Left forelimb (tissue), 1 donor: ENCODE measurements at places on chromosomes 2 and 18.

GRCh38 chr2:233928594-233929351 lies 11.6 kb downstream of the TRPM8 start:
- DNase-seq, result no peak

GRCh38 chr2:102137138-102137537 lies 5.4 kb upstream of the IL1R1 start:
- DNase-seq, result no peak

DNA sequence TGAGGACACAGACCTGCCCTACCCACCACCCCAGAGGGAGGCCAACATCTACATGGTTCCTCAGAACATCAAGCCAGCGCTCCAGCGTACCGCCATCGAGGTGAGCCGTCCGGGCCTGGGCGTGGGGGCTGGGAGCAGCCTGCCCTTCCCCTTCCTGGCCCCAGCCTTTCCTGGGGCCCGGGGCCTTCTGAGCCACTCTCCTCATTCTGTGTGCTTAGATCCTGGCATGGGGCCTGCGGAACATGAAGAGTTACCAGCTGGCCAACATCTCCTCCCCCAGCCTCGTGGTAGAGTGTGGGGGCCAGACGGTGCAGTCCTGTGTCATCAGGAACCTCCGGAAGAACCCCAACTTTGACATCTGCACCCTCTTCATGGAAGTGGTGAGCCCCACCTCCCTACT lies 157.9 kb downstream of the DYSF start:
- peak; percentile 61 for DNase-seq

GRCh38 chr2:46216213-46216612 lies 81.0 kb upstream of the EPAS1 start:
- no peak for DNase-seq

DNA sequence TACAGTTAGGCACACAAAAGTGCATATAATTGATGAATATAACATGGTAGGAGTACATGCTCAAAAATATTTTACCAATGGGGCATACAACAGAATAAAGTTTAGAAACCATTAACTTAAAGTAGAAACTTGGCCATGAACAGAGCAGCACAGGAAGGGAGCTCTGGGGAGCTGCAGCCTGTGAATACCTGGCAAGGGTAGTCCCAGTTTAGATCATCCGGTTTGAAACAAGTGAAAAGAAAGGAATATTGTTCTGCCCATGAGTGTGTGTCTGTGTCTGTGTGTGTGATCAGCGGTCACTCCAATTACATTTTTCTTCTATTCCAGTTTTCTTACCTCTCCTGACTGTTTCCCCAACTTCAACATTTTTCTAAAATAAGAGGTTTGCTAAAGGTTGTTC lies 233.0 kb downstream of the ALK start:
- DNase-seq, result no peak

GRCh38 chr2:232588680-232589585 lies 38.4 kb downstream of the EIF4E2 start:
- peak; percentile 72 for DNase-seq

GRCh38 chr18:4276953-4277585 lies 178.0 kb downstream of the DLGAP1 start:
- DNase-seq, result no peak

DNA sequence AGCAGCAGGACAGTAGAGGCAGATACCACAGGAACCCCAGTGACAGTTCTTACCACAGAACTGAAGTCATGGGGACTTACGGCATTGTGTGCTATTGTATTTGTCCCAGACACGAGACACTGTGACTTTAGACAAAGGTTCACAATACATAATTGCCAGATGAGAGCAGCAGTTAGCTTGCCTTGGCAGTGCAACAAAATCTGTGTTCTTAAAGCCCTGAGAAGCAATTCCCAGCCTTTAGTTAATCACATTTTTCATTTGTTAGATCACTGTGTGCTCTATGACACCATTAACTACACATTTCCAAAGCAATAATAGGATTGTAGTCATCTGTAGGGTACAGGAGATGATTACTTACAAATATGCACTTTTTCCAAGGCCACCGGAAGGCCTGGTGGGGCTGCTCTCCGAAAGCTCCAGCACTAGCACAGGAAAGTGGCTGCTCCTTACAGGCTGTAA lies 97.5 kb upstream of the LDLRAD4 start:
- no peak for DNase-seq

DNA sequence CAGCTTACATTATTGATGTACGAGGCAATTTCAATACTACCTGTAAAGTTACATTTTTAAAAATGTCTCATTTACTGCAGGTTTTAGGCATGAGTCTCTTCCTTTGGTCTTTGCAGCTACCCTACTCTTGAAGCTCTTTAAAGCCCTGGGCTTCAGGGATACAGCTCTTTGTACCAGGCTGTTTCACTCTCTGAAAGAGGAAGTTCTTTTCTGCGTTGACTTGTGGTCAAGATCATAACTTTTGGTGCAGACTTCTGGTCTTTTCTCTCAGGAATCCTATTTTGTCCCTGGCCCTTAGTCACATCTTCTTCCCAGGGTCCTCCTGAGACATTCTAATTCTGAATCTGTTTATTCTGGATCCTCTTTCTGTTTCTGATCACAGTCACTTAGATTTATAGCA lies 16.6 kb upstream of the HRH4 start:
- DNase-seq, result no peak

- DNase-seq, result no peak
Measured at GRCh38 chr2:134212746-134213145, 41.1 kb upstream of the MGAT5 start.

- no peak for DNase-seq
Measured at GRCh38 chr2:10935953-10936942, 24.5 kb downstream of the KCNF1 start.

- DNase-seq, result peak; percentile 45
Measured at GRCh38 chr2:128310094-128310716, 8.5 kb downstream of the HS6ST1 start.

DNA sequence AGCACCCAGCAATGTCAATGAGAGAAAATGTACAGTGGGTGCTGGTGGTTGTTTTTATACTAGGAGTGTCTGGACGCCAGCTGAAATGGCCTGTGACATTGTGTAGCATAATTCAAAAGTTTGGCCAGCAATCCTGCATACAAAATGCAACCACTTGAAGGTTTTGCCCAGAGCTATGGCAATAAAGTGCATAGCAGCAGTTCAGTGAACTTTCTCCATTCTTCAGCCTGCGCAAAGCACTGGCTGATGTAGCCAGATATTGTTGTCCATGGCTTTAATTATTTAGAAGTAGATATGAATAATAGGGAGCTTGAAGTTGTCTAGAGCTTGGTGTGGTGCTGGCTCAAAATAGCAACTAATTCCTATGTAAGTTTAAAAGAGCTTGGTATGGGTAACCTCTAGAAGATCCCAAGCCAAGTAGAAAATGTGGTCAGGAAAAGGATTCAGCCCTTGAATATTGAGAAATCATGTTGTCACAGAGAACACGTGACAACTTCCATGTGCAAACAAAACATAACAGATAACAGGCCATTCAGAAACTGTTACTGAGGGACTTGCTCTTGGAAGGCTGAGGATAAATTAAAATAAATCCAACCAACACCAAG lies 33.3 kb upstream of the PGAP1 start:
- DNase-seq, result no peak

DNA sequence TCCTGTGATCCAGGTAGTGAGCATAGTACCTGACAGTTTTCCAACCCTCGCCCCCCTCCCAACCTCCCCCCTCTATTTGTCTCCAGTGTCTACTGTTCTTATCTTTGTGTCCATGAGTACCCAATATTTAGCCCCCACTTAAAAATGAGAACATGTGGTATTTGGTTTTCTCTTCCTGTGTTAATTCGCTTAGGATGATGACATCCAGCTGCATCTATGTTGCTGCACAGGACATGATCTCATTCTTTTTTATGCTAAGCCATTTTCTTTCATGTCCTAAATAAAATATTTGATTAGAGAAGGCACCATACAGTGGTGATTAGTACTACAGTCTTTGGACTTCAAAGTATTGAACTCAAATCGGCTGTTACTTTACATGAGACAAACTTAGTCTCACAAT lies 1087.9 kb downstream of the CBLN2 start:
- DNase-seq, result no peak

DNA sequence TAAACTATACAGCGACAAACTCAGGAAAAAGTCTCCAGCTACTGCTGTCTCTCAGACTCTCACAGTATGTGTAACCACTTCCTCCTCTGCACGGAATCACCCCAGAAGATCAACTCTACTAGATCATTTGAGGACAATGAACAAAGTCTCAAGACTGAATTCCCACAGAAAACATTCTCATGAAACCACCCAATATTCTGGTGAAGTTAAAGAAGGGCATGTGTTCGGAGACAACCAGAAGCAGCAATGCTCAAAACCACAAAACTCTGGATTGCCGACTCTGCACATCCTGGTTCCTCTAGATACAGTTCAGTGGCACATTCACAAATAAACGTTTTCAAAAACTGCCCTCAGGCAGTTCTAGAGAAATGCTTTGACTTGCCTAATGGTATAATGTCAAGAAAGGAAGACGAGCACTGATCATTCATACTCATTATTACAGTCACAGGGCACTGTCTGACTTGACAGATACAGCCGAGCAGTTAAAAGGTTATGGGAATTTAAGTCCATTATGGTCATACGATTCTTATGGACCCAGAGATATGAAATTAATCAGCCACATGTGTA lies 91.9 kb upstream of the STK17B start:
- DNase-seq, result no peak

DNA sequence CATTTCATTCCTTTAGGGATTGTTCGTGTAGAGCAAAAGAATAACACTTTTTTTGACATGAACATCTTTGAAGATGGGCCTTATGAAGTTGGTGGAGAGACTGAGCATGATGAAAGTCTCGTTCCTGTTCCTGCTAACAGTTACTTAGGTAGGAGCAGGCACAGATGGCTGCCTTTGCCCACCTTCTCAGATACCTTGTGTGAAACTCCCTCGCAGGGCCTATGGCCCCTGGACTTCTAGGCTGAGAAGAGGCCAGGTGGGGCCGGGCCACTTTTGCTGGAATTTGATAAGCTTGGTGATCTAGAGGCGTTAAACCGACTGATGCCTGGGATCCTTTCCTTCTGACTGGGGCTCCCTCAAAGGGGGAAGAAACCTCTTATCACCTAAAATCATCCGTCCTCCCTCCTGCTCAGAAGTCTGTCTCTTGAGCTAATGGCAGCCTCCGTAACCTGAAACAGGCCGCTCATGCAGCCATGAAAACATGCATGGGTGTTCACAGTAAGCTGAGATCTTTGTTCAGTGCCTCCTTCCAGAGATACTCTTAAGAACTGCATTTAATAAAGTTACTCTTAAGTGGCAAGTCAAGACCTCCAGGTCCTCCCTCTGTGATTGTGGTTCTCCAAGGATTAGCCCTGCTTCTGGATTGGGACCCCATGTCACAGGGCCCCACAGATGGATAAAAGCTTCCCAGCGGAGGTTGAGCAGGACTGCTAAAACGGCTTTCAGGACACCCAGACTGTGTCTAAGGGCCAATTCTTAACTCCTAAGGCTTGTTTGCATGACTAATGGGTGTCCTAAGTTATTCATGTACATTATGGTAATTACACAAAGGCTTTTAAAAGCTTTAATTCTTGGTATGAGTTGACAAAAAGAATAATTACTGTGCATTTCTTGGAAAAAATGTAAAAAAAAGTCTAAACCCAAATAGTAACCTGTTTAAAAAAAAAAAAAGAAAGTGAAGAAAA lies 43.9 kb downstream of the ITGA6 start:
- DNase-seq, result no peak

DNA sequence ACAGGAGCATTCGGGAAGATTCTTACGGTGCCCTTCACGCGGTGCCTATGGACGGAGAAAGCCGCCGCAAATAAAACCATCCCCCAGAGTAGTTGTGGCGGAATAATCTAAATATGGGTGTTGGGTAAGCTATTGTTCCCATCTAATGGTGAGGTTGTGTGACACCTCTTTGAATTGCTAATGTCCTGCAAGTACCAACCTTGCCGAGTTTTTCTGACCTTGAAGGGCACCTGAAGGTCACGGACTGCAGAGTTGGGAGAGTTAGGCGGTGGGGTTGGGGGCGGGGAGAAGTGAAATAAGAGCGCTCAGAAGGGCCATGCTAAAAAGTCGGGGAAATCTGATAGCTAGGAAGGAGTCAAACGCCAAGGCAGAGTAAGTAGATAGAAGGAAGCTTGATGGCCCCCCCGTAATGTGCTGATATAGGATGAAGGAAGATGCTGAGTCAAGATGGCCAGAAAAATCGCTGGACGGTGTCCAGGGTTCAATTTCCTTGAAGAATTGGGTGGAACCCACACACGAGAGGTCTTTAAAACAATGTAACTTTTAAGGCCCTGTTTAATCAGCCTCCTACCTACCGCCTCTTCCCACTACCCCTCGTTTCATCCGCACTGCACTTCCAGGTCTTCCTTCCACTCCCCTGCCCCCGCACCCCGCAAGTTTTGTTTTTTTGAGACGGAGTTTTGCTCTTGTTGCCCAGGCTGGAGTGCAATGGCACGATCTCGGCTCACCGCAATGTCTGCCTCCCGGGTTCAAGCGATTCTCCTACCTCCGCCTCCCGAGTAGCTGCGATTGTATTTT lies 600 bp downstream of the KATNAL2 start:
- DNase-seq, result no peak

DNA sequence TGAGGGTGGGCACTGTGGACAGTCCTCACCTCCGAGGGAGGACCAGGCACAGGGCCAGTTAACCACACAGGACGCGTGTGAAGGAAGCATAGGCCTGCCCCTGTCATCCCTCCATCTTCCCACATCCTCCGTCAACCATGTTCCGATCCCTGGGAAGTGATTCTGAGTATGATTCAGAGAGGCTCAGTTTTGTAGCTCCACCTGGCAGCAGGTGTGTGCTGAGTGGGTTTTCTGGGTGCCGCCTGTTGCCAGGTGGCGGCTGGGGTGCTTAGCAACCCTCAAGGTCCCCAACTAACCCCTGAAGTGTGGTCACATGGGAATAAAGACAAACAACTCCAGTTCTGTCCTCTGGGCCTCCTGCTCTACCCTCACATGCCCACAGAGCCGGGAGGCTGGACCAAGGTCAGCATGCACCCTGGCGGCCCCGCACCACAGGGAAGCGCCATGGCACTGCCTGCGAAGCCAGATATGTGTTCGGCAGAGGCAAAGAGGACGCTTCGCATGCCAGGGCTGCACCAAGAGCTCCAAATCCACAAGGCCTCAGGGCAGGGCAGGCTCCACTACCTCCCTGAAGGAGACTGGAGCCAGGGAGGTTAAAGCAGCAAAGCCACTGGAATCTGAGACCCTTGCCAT lies 60.0 kb downstream of the ADCY3 start:
- DNase-seq, result no peak

DNA sequence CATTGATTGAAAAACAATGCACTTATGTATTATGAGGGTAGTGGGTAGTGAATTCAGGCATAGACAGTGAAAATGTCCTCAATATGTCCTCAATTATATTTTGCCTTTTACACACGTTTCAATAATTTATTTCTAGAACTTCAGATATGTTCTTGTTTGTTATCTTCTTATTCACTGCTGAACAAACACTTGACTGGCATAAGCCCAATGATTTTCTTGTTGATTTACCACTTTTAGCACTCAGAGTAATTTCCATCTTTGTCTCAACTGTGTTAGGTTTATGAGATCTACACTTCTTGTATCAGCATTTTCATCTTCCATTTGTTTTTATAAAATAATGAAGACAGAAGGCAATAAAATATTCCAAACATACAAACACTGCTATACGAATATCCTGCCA lies 61.8 kb upstream of the DCC start:
- no peak for DNase-seq
